Left cardiac atrium (tissue), 4 donors: ENCODE measurements at places on chromosomes 2 and 18. TPM values are rescaled to one million over a fixed set of nuclear protein-coding genes. Genes with fewer than 3 reads are reported as not detected.

GRCh38 chr18:37207343-37207742, 358.3 kb downstream of the CELF4 start:
- DNase-seq: no peak

DNA sequence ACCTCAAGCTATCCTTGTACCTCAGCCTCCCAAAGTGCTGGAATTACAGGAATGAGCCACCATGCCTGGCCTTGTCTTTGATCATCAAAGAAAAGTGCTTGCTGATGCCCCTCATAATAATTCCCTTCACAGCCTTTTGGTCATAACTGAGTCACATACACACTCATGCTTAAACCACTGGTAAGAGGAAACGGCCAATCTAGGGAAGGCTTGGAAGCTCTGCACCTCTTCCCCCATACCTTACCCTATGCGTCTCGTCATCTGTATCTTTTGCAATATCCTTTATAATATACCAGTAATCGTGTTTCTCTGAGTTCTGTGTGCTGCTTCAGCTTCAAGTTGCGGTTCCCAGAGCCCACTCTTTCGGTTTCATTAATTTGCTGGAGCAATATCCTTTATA, 4.8 kb upstream of the RNF138 start:
- DNase-seq: no peak

GRCh38 chr2:160906878-160907277, 253.3 kb upstream of the TANK start:
- no peak for DNase-seq

DNA sequence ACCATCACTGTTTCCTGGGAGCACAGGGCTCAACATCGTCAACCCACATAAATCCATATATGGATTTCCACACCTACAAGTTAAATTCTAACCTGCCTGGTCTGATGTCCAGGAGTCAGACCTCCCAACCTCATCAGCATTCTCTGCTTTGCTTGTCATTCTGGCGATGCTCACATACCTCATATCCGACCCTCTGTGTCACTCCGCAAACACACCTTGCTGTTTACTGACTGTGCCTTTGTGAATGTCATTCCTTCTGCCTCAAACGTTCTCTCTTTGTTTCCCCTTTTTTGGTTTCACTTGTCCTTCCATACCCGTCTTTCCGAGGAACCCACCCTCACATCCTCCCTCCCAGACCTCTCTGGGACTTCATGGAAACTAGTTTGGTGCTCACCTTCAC, 187.1 kb downstream of the ACTR3 start:
- no peak for DNase-seq

- no peak for DNase-seq
Observed at GRCh38 chr2:102483086-102483485, 10.1 kb downstream of the SLC9A4 start.

DNA sequence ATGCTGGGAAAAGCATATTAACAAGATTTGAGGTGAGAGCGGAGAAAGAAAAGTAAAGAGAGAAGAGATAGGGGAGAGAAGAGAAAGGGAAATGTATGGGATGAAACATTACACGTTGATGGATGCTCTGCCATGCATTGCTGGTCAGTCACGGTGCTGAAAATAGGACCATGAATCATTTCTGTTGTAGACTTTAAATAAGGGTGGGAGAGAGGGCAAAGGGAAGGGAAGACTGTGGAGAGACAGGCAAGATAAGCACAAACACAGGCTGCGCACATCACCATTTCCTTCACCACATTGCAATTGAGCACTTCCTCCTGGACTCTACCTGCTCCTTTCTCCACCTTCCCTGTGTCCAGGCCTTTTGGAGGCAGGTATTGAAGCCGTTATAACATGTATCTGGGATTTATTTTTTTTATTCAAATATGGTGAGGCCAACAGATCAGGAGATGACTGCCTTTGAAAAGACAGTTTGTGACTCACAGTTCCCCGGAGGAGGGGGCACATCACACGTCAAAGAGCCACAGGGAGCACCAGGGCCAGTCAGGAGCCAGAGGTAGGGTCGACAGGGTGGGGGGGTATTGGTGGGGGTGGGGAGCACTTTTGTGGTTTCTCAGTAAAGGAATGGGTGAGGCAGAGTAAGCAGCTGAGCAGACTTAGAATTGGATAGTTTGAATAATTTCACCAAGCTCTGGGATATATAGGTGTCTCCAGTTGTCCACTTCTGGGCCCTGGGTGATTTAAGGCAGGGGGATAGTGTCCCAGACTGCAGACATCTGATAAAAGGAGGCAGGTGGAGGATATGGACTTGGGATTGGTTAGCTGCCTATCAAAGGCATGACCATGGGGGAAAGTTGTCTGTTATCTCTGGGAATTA, 372.8 kb upstream of the ST6GAL2 start:
- no peak for DNase-seq

DNA sequence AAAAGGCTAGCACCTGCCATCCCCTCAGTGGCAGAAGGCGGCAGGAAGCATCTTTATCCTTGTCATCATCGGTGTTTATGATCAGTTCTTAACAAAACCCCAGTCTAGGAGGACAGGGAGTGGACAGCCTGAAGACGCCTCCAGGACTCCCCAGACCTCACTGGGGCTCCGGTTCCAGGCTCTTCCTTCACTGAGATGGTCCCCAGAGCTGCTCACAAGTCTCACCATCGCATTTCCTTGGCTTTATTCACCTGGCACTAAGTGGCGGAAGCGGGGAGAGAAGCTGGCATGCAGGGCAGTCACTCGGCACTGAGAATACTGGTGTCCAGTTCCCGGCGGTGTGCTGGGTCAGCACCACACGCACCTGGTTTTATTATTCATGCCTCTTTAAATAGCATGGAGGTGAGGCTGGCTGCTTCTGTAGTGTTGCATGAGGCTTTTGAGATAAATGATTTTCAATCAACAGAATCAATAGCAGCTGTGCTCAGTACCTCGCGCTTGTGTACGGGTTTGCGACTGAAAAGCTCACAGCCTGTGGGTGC, 68.7 kb downstream of the CABLES1 start:
- no peak for DNase-seq

GRCh38 chr18:51107082-51107481, 77.1 kb downstream of the SMAD4 start:
- DNase-seq: no peak

DNA sequence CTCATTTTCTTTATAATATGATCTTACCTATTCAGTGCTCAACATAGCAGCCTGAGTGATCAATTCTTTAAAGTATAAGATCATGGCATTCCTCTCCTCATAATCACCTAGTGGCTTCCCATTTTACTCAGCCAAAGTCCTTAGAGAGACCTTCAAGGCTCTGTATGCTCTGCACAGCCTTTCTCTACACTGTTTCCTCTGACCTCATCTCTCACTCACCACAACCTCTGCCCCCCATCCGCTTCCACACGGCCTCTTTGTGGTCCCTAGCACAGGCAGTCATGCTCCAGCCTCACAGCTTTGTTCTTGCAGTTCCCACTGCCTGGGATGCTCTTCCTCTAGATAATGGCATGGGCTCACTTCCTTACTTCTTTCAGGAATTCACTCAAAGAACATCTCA, 109.2 kb downstream of the HIBCH start:
- no peak for DNase-seq

GRCh38 chr2:213261715-213262114, 22.5 kb upstream of the SPAG16 start:
- no peak for DNase-seq

PTPRN gene
- total RNA-seq: not detected

FAM117B gene
- 1.6 TPM for total RNA-seq

ZNF385B gene
- 36.7 TPM for total RNA-seq

CPLX4 gene
- total RNA-seq: not detected

LIMS2 gene
- total RNA-seq: 157 TPM

CHRND gene
- not detected for total RNA-seq

ASPRV1 gene
- total RNA-seq: 1.2 TPM

NAB1 gene
- 38.5 TPM for total RNA-seq
